ENCODE measurements at places on chromosomes 1 and 21.
A peak's percentile ranks its signal among the peaks of the same experiment; 100 is the strongest.

DNA sequence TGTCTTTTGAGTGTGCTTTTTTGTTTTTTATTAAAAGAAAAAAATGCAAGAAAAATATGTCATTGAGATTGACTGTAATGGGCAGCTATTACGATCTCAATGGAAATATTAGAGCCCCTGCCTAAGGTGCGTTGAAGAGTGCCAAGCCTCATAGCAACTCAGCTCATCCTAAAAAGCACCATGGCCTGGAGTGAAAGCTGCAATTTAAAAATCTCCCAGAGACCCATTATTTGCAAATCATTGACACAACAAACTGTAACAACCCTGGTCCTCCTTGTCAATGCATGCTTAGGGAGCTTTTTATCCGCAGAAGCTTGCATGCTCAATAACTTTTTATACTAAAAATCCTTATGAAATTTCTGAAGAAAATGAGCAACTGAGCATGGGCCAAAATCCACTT, 954.5 kb downstream of the ADGRL2 start:
- DNase-seq = no peak

GRCh38 chr1:175193527-175193910, 943 bp upstream of the KIAA0040 start:
- DNase-seq = no peak

DNA sequence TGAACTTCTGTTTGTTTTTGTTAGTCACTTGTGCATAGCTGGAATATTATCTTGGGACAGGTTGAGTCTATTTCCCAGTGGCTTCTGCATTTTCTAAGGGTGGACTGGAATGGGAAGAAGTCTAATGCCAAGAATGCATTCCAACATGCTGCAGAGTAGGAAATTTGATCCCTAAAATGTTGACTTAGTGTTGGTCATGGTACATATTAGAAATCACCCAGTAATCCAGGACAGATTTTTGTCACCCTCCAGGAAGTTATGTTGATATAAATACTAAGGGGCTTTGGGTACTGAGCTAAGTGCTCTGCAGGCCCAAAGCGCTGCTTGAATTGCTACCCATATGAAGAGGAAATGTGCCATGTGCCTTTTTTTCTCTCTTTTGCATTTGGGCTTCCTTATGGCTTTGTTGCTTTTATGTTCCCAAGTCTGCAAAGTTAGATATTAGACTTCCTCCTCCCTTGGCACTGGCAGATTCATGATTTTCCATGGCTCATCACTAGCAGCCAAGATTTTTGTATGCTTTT, 10.0 kb downstream of the ARID1A start:
- no peak for DNase-seq

DNA sequence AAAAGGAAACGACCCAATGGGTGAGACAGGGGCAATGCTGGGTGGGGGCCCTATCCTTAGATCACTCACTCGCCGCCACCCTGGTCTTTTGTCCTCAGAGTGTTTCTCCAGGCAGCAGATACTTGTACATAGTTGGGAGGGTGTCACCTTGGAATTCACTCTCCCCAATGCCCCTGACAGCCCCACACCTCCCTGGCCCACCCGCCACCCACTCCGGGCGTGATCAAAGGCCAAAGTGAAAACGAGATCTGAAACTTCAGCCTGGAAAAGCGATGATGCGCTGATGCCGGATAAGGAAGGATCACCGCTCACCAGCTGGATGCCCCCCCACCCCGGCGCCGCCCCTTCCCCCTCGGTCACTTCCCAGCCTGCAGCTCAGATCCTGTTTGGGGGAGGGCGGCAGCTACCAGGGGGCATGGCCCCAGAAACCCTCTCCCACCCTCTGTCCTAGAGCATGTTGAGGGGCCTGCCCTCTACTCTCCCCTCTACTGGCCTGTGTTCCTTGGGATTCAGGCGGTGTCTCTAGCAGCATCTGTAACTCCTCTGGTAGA, 33.6 kb upstream of the CASZ1 start:
- DNase-seq = no peak

DNA sequence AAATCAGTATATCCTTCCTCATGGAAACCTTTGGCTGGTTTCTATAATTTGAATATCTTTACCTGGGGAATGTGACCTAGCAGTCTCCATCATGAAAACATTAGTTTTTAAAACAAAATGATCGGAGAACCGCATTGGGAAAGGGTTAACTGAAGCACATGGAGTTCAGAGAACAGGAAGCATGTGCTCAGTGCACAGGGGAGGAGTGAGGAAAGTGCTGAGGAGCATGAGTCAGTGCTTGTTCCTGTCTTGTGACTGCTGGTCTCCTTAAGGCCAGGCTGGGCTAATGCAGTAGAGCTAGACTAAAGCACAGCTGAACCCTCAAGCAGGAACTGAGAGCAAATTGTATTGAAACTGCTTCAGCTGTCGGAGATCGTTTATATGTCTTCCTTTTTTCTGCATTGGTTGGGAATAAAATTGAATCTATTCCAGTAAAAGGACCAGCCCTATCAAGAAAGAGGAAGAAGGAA, 5.8 kb downstream of the IFI16 start:
- peak; percentile 92 for DNase-seq

DNA sequence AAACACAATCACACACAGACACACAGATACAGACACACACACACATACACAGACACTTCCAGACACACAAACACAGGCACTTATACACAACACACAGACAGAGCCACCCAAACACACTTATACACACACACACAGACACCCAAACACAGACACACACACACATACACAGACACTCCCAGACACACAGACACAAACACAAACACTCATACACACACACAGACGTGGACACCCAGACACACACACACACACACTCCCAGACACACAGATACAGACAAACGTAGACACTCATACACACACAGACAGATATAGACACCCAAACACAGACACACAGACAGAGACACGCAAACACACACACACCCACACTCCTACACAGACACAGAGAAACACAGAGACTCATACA, 272.1 kb downstream of the GRIK3 start:
- DNase-seq = no peak

DNA sequence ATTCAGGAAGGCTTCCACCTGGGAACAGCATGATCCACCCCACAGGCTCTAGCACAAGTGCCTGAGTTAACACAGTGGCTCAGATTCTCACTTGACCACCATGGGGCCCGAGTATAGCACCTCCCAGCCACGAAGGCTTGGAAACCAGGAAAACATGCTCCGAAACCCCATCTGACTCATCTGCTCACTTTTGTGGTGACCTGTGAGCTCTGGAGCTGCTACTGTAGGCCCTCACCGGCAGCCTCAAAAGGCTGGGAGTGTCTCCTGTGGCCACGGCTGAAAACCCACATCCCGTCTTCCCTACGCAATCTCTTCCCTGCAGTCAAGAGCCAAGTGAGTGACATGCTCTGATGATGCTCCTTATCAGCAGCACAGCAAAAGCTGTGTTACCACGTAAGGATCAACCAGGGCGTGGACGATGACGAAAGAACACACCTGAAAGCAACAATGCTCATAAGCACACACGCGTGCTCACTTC, 81.4 kb downstream of the TGFBR3 start:
- DNase-seq = no peak

DNA sequence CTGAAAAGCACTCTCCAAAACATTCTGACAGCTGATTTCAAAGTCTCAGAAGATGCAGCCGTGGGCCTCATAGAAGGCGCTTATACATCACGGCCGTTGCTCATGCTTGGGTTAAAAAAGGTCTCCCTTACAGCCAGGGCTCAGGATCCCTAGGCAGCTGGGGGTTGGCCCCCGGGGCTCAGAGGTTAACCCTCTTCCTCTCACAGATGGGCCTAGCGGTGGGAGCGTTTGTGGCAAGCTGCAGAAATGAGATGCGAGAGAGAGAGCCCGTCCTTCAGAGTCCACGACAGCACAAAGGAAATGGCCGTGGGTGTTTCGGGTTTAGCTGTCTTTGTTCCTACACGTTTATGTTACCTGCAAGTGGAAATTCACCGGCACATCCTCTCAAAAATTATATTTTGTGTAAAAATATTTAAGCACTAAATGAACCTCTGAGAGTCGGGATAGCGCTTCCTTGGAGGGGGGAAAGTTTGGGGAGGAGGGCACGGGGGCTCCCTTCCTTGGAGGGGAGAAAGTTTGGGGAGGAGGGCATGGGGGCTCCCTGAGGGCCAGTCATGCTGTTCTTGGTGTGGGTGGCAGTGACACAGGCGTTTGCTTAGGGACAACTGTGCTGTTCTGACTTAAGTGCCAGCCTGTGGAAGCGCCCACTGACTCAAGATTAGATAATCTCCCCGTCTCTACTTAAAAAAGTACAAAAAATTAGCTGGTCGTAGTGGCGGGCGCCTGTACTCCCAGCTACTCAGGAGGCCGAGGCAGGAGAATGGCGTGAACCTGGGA, 20.5 kb upstream of the PRDM15 start:
- DNase-seq = no peak

DNA sequence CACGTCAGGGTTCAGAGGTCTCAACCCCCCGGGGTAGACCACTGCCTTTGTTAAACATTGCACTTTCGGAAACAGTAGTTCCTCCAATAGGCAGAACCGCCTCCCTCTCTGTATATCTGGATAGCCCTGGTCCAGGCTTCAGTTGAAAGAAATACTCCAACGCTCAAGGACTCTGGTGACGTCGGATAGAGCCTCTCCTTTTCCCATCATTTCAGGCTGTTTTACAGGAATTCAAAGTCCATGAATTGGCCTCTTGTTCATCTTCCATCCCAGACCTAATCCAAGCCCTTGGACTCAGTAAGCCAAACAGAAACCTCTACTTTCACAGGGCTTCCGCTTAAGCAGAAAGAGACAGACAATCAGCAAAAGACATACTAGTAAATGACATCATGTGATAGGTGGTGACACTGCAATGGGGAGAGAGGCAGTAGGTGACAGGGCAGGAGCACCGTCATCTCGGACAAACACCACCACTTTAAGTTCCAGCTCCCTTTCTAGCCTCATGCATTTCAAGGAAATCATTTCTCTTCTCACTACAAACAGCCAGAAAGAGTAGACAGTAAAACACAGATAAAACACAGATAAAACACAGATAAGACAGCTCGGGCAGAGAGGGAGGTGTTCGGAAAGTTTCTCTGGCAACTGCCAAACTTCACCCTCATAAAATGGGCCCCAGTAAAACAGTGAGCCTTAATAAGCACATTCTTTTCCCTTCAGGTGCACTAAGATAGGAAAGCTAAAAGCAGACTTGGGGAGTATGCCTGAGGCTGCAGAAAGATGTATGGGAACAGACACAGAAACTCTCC, 2.3 kb upstream of the PLA2G2A start:
- no peak for DNase-seq

DNA sequence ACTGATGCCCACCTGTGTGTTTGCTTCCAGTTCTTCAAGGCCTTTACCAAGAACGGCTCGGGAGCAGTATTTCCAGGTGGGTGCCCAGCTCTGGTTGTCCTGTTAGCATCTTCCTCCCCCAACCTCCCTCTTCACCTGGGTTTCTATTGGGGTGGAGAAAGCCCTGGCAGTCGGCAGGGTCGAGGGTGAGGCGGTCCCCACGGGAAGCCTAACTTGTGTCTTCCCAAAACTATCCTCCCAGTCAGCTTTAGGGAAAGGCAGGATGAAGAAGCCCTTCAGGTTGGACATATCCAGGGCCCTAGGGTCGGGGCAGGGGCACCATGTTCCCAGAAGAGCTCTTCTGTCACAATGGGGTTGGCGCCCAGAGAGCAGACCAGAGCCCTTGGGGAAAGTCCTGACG, 20.6 kb downstream of the QSOX1 start:
- no peak for DNase-seq
